ENCODE measurements at places on chromosomes 12 and 14. TPM values are rescaled to one million over a fixed set of nuclear protein-coding genes. Genes with fewer than 3 reads are reported as not detected.

YY1 gene
- total RNA-seq: 34.1 TPM

GLIPR1L2 gene
- total RNA-seq: 0.05 TPM

DHRS2 gene
- 0.13 TPM for total RNA-seq

FGF6 gene
- total RNA-seq: not detected

CFAP73 gene
- total RNA-seq: not detected

SSPN gene
- total RNA-seq: 0.94 TPM

SLC15A4 gene
- 29.7 TPM for total RNA-seq

PITPNM2 gene
- 13.0 TPM for total RNA-seq

LRRC10 gene
- not detected for total RNA-seq

TRIAP1 gene
- total RNA-seq: 81.4 TPM

All from mammary microvascular endothelial cell (primary cell).